ENCODE measurements at places on chromosomes 16 and 17.

- no peak for DNase-seq
Measured at GRCh38 chr17:2608350-2608913, 15.0 kb downstream of the PAFAH1B1 start.

DNA sequence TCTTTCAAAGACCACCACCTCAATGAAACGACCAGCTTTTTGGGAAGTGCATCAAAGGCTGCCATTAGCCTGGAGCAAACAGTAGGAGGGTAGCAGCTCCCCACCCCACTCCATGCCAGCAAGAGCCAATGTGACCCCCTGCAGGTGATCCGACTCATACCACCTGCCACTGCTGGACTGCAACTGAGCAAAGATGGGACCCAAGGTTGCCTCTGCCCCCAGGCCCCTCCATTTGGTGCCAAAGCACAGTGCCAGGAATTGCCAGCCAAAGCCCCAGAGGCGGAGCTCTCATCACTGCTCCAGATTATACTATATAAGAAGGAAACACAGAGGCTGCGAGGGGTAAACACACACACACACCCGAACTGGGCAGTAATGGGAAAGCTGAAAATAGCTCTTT, 8.3 kb downstream of the PITPNM3 start:
- no peak for DNase-seq

GRCh38 chr16:57145046-57146021, 40.5 kb downstream of the PSME3IP1 start:
- DNase-seq: no peak

DNA sequence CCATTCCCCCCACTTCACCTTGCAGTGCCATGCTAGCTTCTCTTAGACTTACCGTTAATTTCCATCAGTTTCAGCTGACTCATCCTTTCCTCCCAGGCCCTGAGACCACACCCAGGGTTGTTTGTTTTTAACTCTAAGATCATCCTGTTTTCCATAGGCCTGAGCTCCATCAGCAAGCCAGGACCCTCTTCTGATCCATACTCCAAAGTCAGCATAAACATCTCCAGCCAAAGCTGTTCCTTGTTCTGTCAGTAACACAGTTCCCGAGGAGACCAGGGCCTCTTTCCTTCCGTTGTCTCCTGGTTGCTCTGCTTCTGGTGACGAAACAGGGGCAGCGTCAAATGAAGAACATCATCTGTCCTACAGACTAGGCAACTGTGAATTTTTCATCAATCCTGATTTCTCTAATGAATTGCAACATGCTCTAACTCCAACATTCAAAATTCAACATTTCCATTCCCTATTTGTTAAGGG, 83.8 kb upstream of the HNF1B start:
- no peak for DNase-seq

DNA sequence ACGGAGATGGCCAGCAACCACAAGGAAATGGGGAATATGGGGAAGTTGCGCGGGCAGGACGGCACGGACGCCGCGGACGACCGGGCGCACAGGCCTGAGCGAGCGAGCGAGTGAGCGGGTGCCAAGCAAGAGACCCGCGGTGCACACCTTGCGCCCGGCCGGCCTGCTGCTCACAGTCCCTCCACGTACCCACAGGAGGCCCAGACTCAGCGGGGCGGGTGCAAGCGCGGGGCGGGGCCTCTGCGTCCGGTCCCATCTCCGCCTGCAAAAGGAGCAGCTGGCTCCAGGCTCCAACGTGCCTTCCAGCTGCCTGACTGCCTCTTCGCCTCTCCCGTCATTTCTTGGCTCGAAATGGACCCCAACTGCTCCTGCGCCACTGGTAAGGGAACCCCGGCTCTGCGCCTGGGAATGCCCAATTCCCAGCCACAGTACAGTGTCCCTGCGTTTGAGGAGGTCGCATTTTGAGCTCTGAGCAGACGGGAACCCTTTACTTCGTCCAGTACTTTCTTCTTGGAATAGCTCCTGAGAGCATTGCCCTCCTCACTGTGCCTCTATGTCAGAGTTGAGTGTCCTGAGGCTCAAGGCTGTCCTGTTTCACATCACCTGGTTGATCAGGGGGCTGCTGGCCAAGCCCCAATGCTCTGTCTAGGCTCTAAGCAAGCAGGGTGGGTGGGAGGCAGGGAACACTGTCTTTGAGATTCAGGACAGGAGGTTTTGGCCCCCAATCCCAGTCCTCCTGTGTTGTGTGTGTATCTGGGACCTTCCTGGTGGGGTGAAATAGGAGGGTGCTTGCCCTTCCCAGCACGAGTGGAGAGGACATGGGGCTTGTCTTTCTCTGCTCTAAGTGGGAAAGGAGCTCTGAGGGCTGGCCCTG, 8.1 kb upstream of the MT1E start:
- DNase-seq: no peak

GRCh38 chr16:87145181-87146176, 171.7 kb downstream of the C16orf95 start:
- no peak for DNase-seq

DNA sequence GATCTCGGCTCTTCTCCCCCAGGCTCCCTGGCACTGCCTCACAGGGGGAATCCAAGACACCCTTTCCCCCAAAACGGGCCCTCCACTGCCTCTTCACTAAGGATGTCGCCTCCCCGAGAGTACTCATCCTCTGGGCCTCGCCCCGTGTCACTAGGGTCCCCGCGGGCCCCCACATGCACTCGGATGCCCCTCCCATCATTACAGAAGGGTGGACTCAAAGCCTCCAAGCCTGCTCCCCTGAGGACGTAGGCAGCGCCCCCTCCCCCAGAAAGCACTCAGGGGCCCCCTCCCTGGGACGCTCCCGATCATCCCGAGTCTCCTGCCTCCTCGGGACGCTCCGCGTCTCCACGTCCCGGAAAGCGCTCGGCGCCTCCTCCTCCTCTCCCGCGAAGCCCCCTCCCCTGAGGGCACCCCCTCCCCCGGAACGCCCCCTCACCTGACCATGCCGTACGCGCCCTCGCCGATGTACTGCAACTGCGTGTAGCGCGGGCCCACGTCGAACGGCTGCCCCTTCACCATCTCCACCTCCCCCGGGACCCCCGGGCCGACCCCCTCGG, 338 bp downstream of the MAPK3 start:
- DNase-seq: no peak

DNA sequence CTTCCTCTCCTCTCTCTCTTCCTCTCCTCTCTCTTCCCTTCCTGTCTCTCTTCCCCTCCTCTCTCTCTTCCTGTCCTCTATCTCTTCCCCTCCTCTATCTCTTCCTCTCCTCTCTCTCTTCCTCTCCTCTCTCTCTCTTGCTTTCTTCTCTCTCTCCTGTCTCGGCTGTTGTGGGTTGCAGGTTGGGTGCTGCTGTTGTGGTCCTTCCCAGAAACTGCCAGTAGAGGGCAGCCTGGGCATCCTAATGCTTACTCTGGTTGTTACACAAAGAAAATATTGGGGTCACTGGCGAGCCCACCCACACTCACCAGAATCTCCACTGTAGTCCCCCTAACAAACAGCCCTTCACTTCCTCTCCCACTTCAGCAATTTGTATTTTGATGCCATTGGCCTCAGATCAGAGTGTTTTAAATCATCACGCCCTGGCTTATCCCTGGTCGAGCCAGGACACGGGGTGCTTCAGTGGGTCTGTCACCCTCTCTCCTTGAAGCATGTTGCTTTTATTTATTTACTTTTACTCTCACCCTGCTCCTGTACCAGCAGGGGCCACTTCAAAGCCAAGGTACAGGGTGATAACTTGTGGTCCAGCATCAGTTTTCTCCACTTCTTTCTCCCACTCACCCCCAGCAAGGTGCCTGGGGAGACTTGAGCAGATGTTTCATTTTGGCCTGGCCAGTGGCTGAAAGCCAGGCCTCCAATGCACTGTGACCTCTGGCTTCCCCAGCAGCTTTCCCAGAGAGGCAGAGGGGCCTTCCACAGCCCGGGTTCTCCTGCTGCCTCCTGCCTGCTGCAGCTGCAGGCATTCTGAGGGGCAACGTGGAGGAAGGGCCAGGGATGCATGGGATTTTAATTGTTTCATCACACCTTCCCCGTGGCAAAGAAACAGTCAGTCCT, 4.7 kb upstream of the MMP15 start:
- peak; percentile 69 for DNase-seq

DNA sequence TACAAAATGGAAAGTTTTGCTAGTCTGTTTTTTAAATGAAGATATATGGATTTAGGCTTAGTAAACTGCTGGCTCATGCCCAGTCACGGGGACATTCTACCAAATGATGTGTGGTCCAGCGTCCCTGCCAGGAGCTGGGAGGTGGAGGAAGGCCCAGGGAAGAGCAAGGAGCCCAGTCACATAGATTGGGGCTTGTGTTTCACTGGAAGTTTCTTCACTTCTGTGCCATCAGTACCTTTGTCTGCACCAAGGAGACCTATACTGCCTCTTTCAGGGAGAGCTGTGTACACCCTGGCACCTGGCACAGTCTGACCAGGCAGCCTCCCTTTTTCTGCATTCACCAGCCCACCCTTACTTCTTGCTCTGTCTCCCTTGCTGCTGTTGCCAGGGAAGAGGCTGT, 32.6 kb upstream of the ERN1 start:
- no peak for DNase-seq

DNA sequence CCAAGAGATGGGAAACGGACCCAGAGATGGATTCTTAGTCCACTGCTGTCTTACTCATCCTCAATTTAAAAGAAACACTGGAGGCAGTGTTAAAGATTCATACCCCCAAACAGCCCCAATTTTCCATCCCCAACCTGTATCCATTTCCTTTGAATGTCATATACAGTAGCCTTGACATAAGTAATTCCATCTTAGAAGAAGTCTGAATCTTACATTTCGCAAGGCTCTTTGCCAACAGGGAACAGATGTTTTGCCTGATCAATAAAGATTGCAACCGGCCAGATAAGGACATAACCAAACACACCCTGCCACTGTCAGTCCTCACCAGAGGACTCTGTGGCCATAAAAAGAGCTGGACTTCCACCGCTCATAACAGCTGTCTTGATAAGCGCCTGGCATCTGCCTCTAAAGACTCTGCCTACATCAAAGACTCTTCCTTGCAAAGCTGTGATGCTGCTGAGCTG, 59.0 kb upstream of the MED9 start:
- no peak for DNase-seq

DNA sequence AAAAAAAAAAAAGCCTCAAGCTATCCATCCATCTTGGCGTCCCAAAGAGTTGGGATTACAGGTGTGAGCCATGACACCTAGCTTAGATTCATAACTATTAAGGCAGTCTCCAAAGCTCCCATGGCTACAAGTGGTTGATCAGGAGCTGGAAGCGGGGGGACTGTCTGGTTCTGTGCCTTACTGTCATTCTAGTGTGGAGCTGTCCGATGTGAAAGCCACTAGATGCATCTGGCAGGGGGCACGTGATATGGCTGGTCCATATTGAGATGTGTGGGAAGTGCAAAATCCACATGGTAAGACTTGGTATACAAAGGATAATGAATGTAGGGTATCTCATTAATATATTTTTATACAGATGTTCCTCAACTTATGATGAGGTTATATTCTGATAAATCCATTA, 38.7 kb downstream of the KPNA2 start:
- no peak for DNase-seq

- no peak for DNase-seq
Measured at GRCh38 chr17:6567528-6568183, 11.3 kb upstream of the PITPNM3 start.

- DNase-seq: no peak
Measured at GRCh38 chr16:69182730-69183416, 4.1 kb upstream of the SNTB2 start.

DNA sequence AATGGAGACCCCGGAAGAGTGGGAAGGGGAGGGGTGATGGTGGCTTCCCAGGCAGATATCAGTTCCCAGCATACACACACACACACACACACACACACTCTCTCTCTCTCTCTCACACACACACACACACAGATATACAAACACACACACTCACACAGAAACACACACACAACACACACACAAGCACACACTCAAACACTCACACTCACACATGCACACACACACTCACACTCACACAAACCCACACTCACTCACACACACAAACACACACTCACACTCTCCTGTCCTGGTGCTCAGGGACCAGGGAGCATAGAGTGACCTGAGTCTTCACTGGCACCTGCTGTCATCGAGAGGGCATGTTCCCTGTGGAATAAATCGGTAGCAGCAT, 5.6 kb downstream of the CA4 start:
- DNase-seq: no peak

DNA sequence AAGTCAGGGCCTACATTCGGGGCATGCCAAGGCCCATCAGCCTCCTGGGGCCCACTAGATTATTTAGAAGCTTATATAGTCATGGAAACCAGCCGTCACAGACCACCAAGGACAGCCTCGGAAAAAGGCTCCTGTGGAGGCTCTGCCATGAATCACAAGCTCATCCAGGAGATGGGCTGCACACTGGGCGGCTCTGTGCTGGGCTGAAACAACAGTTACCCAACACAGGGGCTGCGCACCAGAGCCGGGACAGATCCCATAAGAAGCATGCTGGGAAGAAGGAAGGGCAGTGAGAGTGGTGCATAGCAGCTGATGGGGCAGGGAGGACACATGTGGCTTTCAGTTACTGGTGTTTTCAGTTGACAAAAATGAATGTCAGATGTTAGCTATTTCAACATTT, 67.7 kb upstream of the GSG1L start:
- no peak for DNase-seq

- no peak for DNase-seq
Measured at GRCh38 chr17:27960183-27960849, 67.2 kb upstream of the LYRM9 start.

DNA sequence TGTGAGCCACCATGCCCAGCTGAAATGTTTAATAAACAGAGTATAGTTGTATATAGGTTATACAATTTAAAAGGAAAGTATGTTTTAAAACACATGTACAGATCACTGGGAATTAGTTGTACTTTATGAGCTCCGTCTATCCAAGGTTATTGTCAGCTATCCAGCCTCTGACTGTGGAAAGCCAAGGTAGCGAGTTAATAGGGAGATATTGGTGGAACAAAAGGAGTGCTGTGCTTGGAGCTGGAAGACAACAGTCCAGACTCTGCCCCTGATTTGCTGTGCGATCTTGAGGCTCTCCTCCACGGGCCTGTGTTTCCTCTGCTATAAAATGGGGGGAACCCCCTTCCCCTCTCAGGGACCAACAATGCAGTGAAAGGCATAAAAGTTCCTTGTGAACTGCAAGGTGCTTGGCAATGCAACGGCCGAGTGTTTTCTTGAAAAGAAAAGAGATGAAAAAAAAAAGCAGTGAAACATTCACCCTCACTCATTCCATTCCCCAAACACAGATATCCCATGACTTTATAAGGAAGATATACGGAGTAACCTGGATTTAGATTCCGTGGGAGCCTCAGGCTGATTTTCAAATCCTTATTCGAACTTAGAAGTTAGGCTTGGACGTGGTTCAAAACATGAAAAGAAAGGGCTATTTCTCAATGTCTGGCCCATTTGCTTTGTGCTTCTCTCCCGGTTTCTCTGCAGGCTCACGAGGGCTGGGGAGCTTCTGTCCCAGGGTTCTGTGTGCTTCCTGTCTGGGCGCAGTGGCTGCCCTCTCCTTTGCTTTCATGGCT, 34.1 kb downstream of the CUEDC1 start:
- no peak for DNase-seq

DNA sequence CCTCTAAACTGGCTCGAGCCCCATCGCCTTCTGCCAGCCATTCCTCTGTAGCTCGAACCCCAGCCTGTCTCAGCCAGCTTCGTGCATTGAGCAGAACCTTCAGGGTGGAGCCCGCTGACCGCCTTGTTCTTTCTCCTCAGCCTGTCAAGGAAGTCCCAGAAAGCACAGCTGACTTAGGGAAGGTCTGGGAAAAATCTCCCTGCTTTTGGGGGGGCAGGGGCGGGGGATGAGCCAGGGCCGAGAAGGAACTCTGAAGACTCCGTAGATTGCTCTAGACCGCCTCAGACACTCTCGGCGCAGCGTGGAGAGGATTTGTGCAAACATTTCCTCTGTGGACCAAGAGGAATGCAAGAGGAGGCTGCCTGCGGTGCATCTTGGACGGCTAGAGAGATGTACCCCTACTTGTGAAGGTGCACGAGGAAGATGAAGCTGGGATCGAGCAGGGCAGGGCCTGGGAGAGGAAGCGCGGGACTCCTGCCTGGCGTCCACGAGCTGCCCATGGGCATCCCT, at the start of gene GLP2R:
Gene GLP2R, plus strand, starts transcription at position 284 of the 510 bp plus-strand sequence. Its CDS starts 140 bp downstream, at position 424.
- no peak for DNase-seq
